AG04449 (cell line): ENCODE measurements at places on chromosomes 12 and 14.

GRCh38 chr12:56143217-56143616 lies 9.2 kb upstream of the MYL6B start:
- no peak for DNase-seq

DNA sequence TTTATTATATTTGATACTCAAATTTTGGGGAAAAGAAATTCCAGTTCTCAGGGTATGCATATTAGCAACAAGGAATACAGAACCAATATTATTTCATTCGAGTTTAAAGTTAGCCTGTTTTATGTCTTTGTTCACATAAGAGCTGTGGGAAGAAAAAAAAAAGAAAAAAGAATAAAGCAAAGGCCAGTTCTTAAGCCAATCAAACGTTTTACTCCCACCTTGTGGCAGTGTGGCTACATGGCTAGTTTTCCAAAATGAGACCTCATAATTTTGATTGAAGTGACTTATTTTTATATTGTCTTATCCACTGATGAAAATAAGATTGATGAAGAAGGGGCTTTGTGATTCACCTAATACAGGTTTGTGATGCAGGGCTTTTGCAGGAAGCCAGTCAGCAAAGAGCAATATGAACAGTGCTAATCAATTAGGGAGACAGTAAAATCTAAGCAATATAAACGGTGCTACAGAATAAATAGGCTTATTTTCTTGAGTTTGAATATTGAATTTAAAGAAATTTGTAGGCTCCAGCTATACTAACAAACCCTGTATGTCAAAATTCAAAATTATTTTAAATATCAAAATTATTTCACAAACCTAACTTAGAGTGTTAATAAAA lies 624.1 kb upstream of the FOXG1 start:
- no peak for DNase-seq

DNA sequence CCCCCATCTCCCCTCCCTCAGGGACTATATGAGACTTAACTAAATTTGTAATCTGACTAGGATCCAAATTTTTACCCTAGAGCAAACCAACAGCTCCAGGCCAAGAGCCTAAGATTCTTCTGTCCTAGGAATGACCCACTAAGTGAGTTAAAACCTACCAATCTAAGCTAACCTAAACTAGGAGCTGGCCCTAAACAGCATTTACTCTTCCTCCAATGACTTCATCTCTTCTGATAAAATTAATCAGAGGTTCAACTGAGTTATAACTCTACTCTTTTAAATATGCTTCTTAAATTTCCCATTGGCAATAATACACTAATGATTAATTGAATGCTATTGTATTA lies 39.9 kb upstream of the TMPO start:
- DNase-seq, result no peak

- no peak for DNase-seq
These were observed 11.4 kb upstream of the LRTM2 start for GRCh38 chr12:1808798-1809480.

DNA sequence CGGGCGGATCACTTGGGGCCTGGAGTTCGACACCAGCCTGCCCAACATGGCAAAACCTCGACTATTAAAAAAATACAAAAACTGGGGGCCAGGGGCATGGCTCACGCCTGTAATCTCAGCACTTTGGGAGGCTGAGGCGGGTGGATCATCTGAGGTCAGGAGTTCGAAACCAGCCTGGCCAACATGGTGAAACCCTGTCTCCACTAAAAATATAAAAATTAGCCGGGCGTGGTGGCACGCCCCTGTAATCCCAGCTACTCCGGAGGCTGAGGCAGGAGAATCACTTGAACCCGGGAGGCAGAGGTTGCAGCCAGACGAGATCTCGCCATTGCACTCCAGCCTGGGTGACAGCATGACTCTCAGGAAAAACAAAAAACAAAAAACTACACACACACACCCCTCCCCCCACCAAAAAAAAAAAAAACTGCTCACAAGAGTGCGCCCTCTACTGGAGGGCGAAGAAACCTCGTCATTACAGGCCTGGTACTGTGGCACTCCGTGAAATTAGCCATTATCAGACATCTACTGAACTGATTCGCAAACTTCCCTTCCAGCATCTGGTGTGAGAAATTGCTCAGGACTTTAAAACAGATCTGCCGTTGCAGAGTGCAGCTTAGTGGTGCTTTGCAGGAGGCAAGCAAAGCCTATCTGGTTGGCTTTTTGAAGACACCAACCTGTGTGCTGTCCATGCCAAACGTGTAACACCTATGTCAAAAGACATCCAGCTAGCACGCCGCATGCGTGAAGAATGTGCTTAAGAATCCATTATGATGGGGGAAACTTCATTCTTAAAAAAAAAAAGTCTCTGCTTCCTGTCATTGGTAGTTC lies 7.7 kb downstream of the PPP1R3E start:
- DNase-seq, result no peak

- no peak for DNase-seq
These were observed 498 bp downstream of the GMFB start for GRCh38 chr14:54488318-54488645.

GRCh38 chr12:51839310-51839947 lies 9.1 kb downstream of the FIGNL2 start:
- DNase-seq, result no peak

GRCh38 chr12:104586351-104586919 lies 129.7 kb downstream of the CHST11 start:
- no peak for DNase-seq

GRCh38 chr12:49260571-49261363 lies 4.1 kb upstream of the TUBA1C start:
- no peak for DNase-seq

- DNase-seq, result no peak
These were observed 49.2 kb upstream of the DICER1 start for GRCh38 chr14:95206534-95206933.

DNA sequence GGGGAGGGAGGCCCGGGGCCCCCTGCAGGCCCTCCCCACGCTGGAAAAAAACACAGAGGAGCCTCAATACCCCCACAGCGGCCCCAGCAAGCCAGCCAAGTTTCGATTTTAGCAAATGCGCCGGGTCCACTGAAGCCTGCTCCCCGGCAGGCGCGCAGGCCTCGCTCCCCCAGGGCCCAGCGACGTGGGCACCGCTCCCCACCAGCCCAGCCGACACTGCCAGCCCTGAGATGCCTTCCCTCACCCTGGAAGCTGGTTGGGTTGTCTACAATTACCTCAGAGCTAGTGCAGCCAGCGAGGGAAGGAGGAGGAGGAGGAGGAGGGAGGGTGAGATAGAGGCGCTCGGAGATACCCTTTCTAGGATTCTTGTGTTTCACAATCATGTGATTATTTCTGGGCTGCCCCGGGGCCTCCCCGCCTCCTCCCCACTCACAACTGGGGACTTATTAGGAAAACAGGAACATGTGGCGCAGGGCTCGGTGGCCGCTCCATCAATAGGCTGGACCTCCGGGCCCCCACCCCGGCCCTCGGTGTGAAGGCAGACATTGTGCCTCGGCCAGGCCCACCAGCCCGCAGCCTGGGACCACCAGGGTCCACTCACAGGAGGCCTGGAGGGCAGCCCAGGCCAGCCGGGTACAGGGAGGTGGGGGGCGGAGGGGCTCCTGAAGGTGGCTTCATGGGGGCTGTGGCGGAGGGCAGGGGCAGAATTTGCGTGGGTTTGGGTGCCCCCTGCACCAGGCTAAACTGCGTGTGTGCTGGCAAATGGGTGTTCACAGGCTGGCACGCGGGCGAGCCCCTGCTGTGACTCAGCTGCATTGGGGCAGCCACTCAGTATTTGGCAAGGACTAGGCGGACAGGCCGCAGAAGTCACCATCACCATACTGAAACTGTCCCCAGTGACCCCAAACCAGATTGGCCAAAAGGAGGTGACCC lies 109.9 kb downstream of the NCOR2 start:
- no peak for DNase-seq

GRCh38 chr14:31075144-31075543 lies 49.0 kb upstream of the STRN3 start:
- no peak for DNase-seq

DNA sequence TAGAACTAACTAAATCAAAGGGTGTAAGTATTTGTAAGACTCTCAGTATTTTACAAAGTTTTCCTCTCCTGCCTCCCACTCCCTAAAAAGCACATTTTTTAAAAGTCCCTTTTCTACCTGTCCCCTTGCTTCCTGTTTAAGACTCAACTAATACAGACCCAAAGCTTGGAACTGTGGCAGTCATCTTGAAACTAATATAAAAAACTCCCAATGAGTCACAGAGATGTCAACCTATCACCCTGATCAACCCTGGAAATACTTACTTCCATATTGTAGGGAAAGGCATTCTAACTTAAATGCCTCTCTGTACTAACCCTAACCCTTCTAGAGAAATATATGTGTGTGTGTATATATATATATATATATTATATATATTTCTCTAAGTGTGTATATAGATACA lies 184.8 kb downstream of the SPTSSA start:
- no peak for DNase-seq

- no peak for DNase-seq
These were observed 111.2 kb upstream of the NOVA1 start for GRCh38 chr14:26709019-26709418.

GRCh38 chr14:80565001-80565400 lies 353.7 kb upstream of the DIO2 start:
- no peak for DNase-seq

DNA sequence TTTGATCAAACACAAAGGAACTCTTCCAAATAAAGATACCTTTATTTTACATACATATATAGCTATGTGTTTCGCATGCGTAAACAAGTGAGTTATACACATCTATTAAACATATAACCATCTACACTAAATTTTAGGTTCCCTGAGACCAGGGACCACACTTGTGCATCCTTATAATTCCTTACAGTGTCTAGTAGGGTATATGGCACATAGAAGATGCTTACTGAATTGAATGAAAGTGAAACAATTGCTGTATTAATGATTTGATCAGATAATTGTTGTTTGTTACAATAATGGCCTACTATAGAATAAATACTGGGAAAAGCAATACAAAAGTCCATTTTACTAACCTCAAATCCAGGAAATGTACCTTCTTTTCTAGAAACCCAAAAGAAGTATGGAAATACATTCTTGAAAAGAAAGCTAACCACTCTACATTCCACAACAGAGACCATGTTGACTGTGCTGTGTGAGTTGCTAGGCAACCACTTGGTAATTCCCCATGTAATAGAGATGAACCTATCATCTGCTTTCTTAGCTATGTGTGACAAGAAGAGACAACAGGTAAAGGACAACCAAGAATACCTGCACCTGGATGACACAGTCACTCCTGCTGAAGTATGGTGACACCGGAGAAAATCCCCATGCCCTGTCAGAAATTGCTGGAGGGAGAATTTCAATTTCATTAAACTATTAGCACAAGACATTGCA lies 11.9 kb upstream of the CIPC start:
- DNase-seq, result no peak

DNA sequence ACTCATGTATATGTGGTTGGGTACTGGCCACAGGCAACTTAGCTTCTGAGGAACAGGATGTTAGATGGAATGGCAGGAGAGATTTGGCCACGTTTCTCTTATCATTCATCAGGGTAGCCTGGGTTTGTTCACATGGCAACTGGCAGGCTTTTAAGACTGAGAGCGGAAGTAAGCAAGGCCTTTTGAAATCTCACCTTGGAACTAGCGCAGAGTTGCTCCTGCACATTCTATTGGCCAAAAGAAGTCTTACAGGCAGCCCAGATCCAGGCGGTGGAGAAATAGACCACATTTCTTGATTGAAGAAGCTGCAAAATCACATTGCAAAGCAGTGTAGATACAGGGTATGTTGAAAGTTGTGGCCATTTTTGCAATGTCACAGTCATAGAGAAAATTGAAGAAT lies 3.7 kb downstream of the CLEC4A start:
- DNase-seq, result no peak

- no peak for DNase-seq
These were observed 86.5 kb downstream of the RBM19 start for GRCh38 chr12:113879658-113880057.

- no peak for DNase-seq
These were observed 31.5 kb downstream of the SVOP start for GRCh38 chr12:108989376-108989775.
